ENCODE measurements at places on chromosomes 7 and 10. TPM values are rescaled to one million over a fixed set of nuclear protein-coding genes. Genes with fewer than 3 reads are reported as not detected.
A peak's percentile ranks its signal among the peaks of the same experiment; 100 is the strongest.

GRCh38 chr10:62130948-62131347 is 137.7 kb downstream of the RTKN2 start:
- DNase-seq, result no peak

- no peak for DNase-seq
These were observed 37.4 kb downstream of the DNAJC9 start for GRCh38 chr10:73209705-73210104.

The ARMC3 gene
- not detected for polyA plus RNA-seq

- DNase-seq, result no peak
These were observed 162.8 kb downstream of the USP6NL start for GRCh38 chr10:11448545-11449244.

DNA sequence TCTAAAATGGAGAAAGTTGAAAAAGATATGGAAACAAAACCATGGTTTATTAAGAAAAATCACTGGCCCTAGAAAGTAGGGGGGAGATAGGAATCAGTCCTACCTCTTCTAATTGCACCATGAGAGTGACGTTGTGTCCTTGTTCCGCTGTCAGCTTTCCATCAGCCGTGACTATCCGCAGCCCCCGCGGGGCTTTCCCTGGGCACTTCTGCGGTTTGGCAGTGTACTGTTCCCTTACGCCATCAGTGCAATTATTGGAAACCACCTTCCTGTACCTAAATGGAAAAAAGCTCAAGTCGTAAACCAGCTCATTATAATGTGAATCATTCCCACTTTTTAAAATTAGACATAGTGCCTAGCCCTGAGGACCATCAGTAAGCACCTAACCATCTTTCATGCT is 512.2 kb downstream of the SORCS1 start:
- no peak for DNase-seq

- no peak for DNase-seq
These were observed 45.4 kb downstream of the CTTNBP2 start for GRCh38 chr7:117827862-117828261.

GRCh38 chr10:12186323-12186722 is 9.4 kb downstream of the NUDT5 start:
- DNase-seq, result no peak

- DNase-seq, result no peak
These were observed 39.2 kb downstream of the DNAJC9 start for GRCh38 chr10:73207883-73208282.

GRCh38 chr7:5426226-5426475 is 2.5 kb upstream of the TNRC18 start:
- DNase-seq, result no peak

The MNX1 gene
- not detected for polyA plus RNA-seq

DNA sequence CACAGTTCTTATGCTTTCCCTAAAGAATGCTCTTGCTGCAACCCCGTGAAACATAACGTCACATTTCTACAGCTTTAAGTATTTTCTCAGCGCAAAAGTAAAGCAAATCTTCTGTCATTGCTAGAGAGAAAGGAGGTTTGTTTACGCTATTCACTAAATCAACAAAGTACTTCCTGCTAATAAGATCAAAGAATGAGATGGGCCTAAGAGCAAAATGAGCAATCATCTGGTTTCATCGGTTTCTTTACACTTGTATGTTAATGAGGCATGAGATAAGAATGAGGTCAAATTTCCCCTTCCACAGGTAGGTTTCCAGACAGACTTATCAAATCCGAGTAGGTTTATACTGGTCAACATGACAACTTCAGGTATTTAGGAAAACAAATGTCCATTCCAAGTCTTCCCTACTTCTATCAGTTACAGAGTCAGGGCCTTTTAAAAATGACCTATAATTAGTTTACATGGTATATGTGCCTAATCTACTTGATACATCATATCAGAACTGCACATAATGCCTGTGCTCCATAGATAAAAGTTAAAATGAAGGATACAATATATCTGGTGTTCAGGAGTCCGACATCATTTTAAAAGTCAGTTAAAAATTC is 8.4 kb downstream of the USP6NL start:
- DNase-seq, result no peak

The GARIN1A gene
- polyA plus RNA-seq, result 0.06 TPM

The RBP4 gene
- not detected for polyA plus RNA-seq

The ADARB2 gene
- polyA plus RNA-seq, result not detected

DNA sequence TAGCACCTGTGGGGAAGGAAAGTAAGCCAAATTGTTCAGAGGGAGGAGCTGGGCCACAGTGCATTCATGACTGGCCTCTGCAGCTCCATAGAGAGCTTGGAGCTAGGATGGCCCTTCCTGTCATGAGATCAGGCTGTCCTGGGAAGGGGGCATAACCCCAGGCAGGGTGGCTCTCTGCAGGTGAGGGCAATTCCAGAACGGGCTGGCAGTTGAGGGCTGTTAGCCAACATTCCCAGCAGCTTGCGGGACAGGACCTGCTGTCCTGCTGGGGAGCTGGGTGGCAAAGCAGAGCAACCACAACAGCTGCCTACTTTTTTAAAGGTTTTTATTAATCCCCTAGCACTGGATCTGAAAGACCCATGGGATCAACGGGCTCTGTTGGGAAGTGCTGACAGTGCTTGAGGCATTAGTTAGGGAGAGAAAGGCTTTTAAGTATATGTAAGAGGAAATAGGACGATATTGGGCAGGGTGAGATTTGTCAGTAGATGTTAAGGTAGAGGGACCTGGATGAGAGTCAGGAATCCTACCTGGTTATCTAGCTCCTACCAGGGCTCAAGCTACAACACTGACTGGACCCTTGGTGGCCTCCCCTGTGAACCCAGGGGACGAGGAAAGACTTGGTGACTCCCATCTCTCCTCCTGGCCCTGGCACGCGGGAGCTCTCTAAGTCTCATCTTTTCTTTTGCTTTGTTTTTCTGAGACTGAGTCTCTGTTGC is 77.8 kb downstream of the NAMPT start:
- DNase-seq, result no peak

- no peak for DNase-seq
These were observed 19.2 kb downstream of the PSAP start for GRCh38 chr10:71831646-71832552.

DNA sequence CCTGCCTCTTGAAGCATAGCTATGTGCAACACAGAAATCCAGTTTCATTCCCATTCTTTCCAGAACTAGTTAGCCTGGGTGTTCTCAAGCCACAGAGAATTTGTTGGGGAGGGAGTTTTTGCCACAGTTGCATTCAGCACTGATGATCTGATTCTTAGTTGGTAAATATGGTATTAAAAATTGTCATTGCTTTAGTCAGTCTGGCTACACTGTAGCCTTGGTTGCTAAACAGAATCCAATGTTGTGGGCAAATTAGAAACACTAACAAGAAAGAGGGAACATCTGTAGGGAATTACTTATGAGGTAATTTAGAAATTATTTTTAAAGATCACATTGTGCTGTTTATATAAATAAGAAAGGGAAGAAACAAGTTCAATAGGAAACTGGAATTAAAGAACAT is 57.0 kb upstream of the CC2D2B start:
- no peak for DNase-seq

DNA sequence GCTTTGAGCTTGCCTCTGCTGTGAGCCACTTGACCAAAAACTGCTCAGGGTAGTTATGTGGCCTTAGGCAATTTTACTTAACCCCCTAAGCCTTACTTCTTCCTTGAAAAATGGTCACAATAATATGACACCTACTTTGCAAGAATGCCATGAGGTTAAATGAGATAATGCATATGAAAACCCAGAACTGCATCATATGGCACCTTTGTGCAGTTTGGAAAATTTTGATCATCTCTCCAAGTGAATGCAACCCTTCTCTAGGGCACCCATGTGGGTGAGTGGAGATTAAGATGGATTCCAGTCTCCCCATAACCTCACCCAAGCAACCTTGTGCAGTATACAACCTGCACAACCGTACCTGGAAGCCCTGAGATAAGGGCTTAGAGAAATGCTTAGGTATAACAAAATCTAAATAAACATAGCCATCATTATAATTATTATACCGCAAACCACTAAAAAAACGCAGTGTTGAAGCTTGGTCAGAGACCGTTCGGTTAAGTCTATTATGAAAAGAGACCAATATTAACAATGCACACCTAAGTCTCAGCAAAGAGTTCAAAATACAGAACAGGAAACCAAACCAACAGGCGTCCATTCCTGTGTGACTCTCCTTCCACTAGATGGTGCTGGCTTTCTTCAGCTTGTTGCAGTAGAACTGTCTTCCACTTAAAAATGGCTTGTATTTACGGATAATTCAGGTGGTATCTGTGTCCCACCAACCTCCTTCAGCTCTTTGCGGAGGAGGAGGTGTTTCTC is 21.0 kb upstream of the ASB15 start:
- DNase-seq, result no peak

DNA sequence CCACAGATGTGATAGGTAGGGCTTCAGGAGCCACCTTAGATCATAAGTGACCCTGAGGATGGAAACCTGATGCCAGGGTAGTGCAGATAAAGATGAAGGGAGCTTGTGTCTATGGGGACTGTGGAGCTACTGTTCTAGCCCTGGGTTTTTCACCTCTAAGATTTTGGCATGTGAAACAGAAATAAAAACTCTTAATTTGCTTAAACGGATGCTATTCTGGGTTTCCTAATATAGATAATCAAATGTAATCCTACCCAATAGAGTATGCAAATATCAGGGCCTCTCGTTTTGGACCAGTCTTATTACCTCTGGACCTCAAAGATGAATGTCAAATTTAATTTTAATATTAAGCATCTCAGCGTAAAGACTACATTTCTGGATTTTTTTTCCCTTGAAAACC is 49.3 kb downstream of the ABCB4 start:
- DNase-seq, result no peak

DNA sequence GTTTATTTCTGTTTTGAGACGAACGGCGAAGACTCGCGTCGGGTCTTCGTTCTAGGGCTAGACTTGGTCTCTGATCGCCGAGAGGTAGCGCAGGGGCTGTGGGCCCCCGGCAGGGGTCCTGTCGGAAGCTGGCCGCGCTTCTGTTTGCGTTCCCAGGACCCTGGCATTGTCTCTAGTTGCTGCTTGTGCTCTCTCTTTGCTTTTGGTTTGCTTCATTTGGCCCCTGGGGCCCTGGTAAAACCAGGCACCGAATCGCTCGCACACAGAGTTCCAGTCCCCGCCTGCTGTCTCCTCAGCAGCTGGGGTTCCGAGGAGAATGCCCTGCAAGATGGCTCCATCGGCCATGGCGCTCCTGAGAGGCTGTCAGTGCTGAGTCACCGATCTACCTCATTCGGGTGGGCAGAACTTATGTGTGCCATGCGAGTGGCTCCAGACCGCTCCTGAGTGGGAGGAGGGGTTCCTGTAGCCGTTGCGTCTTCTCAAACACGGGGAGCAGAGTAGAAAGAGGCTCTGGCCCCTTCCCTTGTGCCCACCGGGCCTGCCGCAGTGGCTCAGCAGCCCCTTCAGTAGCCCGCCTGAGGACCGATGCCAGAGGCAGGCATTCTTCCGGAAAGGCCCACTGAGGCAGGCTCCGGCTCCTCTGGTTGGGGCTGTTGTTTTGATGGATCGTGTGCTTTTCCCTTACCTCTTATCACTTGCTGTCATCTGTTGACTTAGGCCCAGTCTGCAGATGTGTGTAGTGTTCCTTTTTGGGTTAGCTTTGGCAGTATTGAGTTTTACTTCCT is 826 bp downstream of the CHPF2 start:
- DNase-seq, result peak; percentile 48

DNA sequence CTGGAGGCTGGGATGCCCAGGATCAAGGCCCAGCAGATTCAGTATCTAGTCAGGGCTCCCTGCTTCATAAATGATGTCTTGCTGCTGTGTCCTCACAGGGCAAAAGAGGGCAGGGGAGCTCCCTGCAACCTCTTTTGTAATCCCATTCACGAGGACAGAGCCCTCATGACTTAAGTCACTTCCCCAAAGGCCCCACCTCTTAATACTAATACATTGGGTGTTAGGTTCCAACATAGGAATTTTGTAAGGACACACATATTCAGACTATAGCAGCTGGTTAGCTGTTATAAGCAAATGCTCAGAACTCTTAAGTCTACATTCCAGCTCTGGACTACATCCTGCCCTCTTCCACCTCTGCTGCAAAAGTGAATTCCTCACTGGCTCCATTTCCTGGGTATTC is 63.0 kb downstream of the VOPP1 start:
- DNase-seq, result no peak

The DPP6 gene
- polyA plus RNA-seq, result not detected

DNA sequence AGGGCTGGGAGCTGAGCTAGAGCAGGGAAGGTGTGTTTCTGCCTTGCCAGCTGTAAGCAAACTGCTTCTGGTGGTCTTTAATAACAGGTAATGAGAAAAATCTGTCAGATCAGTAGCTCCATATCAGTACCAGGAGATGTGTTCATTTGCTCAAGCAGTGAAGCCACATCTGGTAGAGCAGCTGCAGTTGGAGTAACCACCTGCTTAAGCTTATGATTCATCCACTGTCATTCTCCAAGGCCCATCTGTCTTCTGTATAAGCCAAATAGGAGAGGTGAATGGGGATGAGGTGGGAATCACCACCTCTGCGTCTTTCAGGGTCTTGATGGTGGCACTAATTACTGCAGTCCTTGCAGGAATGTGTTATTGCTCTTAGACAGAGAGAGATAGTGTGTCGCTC is 18.4 kb upstream of the COBL start:
- no peak for DNase-seq

The OGDHL gene
- not detected for polyA plus RNA-seq

DNA sequence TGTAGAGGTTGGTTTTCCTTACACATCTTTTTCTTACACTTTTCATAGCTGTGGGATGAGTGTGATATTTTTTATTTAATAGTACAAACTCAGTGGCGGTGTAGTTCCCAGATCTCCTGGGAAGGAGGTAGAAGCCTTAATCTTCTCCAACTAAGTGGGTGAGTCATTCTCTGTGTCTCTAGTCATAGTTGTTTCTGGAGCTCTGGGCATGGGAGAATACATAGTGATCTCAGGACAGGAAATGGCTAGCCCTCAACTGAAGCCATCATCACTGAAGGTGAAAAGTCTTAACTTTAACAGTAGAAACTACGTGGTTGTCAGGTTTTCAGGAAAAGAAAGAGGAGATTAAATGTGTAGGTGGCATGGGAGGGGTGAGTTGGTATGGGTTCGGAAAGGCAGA is 319.4 kb upstream of the FZD8 start:
- no peak for DNase-seq

DNA sequence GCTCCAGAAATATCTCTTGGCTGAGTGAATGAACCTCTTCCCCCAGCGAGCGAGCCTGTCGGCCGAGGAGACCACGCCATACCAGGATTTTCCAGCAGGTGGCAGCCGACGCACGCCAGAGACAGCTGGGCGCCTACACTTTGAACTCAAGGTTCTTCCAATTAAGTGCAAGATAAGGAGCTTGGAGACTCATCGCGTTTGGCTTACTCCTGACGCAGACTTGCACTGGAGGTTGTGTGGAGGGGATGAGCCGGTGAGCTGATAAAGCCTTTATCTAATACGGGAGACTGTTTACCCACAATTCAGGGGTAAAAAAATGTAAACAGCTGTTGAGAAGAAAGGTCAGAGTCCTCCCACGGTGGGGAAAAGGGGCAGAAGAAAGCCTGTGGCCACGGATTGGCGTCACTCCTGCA is 45.9 kb upstream of the EMX2 start:
- DNase-seq, result peak; percentile 63

The OPN4 gene
- polyA plus RNA-seq, result not detected

All from CD4-positive, alpha-beta memory T cell (primary cell).